IMR-90 (cell line): ENCODE measurements at places on chromosomes 5 and 9.
A peak's percentile ranks its signal among the peaks of the same experiment; 100 is the strongest.

DNA sequence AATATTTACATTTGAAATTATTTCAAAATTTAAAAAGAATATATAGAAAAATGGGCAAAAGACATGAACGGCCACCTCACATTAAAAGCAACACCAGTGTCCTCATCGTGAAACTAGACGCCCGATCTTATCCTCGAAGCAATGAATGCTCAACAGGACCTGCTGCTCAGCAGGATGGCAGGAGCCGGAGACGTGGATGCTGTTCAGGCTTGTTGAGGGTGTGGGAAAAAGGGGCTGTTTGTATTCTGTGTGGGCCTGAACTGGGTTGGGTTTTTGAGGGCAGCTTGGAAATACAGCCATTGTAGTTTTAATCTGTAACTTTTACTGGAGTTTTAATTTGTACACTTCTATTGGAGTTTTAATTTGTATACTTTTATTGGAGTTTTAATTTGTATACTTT is 20.3 kb downstream of the EXOC3 start:
- DNase-seq: no peak

GRCh38 chr9:91378695-91379127 is 17.0 kb upstream of the AUH start:
- DNase-seq: peak; percentile 72

GRCh38 chr5:41338136-41338675 is 124.9 kb upstream of the C6 start:
- DNase-seq: peak; percentile 10

DNA sequence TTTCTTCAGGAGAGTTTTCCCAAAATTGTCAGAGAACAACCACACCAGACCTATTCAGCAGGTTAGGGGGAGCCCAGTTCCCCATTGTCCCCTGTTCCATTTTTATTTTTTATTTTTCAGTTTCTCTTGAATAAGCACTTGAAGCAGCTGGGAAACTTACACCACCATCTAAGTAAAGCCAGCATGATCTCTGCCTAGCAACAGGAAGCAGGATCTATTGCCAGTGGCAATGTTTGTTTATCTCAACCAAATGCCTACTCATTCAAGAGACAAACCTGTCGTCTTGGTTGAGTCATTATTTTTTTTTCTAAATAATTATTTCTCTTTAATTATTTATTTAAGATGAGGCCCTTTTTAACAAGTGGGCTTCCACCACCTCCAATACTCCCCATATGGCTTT is 379.3 kb downstream of the PLK2 start:
- peak; percentile 69 for DNase-seq

- no peak for DNase-seq
These were observed 49.8 kb downstream of the PRRT1B start for GRCh38 chr9:131594906-131595665.

DNA sequence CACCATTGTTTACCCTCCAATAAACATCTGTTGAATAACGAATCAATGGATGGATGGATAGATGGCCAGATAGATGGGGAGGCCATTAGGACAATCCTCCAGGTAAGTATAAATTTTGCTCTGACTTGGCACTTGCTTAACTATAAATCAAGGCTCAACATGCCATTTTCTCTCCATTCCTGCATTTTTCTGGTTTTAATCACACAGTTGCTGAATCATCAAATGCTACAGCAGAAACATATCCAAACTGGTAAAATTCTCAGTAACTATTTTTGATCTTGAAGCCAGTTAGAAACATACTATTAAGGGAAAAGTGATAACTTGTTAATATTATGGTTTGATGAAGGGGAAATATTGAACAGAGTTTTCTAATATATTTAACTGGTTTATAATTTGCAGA is 71.5 kb upstream of the MTAP start:
- no peak for DNase-seq

- DNase-seq: peak; percentile 72
These were observed 175.1 kb upstream of the S1PR3 start for GRCh38 chr9:88816141-88816540.

DNA sequence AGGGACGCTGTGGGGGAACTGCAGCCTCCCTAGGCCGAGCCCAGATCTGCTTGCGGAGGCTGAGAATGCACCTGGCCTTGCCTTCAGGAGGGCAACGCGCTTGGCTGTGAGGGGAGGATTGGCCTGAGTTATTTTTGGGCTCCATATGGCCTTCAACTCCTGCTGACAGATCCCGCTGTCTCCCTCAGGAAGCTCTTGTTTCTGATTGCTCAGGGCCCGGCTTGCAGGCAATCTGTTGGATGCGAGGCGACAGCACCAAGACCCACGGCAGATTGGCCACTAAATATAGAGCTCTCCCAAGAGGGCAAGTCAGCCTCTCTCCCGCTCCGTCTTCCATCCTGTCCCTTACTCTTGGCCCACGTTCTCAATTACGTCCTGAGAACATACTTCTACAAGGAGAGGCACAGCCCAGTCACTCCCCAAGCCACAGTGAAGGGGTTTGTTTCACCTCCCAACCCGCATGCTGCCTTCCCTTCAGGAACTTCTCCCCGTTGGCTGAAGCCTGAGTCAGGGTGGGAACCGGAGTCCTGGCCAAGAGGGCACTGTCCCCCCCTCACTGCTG is 53.6 kb downstream of the RASGEF1C start:
- no peak for DNase-seq

- no peak for DNase-seq
These were observed 237.5 kb upstream of the ADRA1B start for GRCh38 chr5:159678657-159679392.

GRCh38 chr5:132445640-132445923 is 45.0 kb downstream of the IRF1 start:
- DNase-seq: no peak

DNA sequence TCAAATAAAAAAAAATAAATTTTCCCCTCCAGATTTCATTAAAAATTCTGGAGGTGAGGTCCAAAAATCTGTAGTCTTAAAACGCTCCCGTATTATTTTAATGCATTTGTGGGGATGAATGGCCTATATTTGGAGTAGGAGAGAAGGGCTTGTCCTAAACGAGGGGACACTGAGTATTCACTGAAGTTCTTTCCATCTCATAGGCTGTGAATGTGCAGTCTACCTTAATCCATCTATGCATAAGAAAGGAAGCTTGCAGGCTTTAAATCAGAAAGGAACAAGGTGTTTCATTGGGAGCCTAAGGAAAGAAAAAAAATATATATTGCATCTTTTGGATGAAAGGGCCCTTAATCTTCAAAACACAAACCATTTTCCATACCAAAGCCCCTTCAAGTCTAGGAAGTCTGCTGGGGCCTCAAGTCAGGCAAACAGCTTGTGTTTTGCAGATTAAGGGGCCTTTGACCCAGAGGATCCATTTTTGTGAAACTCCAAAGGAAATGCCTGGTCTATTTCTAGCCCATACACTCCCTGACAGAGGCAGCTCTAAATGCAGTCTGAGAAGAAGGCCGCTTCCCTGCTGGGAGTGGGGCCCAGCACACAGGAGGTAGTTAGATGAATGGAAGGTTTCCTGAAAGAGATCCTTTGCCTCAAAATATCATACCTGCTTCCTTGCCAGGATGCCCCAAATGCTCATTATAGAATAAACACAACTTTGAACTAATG is 35.6 kb downstream of the BRINP1 start:
- DNase-seq: no peak

DNA sequence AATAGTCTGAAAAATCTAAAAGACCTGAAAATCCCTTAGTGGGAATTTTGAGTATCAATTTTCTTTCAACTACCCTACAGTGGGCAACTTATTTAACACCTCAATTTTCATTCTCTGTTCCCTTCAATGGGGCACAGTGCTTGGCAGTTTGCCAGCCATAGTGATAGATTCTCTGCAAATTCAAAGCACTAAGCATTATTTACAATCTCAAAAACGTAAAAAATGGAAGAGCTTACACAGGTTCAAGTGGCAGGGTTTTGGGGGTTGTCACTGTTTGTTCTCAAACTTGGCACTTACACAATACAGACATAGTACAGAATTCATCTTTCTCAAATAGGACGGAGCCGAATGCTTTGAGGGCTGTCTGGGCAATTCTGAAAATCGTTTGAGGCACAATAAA is 515.0 kb downstream of the EFNA5 start:
- no peak for DNase-seq

GRCh38 chr9:37100741-37101140 is 19.6 kb upstream of the ZCCHC7 start:
- no peak for DNase-seq

DNA sequence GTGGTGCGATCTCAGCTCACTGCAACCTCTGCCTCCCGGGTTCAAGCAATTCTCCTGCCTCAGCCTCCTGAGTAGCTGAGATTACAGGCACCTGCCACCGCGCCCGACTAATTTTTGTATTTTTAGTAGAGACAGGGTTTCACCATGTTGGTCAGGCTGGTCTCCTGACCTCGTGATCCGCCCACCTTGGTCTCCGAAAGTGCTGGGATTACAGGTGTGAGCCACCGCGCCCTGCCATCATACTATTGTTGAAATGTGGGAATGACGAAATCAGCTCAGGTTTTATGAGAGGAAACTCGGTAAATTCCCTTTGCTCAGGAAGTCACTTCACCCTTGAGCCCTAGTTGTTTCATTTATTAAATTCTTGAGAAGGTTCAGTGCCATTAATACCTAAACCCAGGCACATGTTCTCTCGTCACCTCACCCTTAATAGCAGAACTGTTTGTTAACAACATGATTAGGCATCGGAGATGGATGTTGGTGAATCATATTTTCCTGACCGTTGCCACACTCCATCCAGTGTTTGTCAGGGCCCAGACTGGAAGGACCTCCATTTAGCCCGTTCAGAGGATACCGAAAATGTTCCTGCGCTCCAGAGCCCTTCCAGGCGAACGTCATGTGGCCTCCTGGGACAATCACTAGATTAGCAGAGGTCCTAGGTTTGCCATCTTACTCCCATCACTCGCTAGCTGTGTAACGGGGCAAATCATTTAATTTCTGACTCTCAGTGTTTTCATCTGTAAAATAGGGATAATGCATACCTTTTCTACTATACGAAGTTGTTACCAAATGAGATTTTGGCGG is 20.0 kb upstream of the CREBRF start:
- no peak for DNase-seq

GRCh38 chr5:138963763-138964371 is 88.7 kb upstream of the LRRTM2 start:
- DNase-seq: no peak

DNA sequence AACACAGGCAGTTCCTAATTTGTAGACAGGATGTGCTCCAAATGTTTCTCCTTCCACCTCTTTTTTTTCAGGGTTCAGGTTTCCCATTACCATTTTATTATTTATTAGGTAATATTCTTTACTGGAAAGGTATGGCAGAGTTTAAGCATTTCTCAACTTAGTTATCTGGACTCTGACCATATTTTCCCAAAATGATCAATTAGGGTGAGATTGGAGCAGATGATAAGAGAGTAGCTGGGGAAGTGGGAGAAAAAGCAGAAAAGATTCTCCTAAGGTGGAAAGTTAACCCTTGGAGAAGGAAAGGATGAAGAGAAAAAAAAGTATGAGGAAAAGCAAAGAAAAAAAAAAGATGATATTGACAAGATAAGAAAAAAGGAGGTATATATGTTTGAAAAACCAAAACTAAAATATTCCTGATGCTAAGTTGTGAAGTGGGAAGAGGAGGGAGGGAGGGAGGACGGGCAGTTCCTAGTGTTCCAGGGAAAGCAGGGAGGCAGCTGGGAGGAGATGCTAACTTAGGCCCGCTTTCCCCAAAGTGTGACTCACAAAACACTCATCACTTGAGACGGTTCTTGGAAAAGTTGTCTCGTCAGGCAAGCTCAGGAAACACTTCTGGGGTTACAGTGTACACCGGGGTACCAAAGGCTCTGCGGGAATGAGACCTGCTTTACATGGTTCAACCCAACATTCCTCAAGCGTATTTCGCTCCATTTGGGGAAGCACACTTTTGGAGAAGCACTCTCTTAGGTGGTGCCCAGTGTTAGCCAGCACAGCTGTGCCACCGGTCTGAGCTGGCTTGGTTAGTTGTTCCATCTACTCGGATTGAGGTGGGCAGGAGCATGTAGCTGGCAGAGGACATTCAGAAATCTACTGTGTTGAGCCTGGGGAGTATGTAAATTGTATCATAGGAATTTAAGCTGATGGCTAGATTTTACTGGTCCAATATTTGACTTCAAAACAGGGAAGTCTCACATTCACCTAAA is 35.1 kb downstream of the B4GALT1 start:
- peak; percentile 90 for DNase-seq

GRCh38 chr9:129751841-129752801 is 721 bp downstream of the PTGES start:
- DNase-seq: no peak

DNA sequence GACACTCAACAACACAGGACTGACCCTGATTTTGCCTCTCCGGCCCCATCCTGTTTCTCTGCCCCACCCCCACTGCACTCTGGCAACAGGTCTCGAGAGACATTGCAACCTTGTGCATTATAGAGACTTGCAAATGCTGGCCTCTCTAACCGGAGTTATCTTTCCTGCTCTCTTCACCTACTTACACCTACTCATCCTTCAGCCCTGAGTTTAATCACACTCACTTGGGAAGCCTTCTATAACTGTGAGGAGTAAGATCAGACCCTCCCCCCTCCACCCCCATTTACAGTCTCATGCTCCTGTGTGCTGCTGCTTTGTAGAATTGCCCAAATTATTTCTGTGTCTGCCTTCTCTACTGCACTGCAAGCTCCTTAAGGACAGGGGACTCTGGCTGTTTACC is 42.8 kb downstream of the WWC1 start:
- no peak for DNase-seq

GRCh38 chr9:110583237-110583636 is 3.7 kb upstream of the SVEP1 start:
- DNase-seq: peak; percentile 71

GRCh38 chr5:82859451-82860140 is 217.6 kb downstream of the TMEM167A start:
- DNase-seq: no peak

DNA sequence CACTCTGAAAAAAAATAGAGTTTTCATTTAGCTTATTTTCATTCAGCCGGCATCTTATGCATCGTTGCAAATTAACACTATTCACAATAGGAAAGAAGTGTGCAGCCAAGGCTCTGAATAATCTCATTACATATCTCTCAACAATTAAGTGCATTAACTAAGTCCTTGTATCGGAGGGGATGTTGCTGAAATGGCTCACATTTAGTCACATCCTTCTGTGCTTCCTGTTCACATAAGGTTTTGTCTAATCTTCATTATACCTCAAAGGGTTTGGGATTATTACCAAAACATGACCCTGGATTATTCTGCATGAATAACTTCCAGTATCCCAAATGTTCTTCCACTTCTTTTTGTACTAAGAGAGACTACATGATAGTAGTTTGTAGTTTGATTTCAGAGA is 278.0 kb upstream of the GRIA1 start:
- no peak for DNase-seq

GRCh38 chr5:92758552-92758951 is 822.5 kb downstream of the NR2F1-AS1 start:
- DNase-seq: peak; percentile 82

- no peak for DNase-seq
These were observed 18.4 kb downstream of the ZDHHC11B start for GRCh38 chr5:765948-766631.
